Dermis blood vessel endothelial cell (primary cell): ENCODE measurements at places on chromosomes 1 and 21. TPM values are rescaled to one million over a fixed set of nuclear protein-coding genes. Genes with fewer than 3 reads are reported as not detected.

GRCh38 chr1:77541162-77541545, 141.3 kb downstream of the ZZZ3 start:
- no peak for DNase-seq

DNA sequence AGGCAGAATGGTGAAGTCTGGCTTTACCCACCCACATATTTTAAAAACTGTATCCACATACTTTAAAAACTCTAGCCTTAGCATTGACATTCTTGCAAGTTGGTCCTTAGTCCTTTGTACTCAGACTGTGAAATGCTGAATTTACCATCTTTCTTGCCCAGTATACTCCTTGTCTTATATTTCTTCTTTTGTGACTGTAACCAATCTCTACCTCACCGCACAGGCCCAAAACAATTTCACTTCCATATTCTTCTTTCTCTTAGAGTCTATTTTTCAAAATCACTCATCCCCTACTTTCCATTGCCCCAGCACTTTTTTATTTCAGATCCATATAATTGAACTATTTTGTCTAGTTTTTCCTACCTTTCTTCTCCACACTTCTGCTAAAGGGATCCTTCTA, 892.4 kb upstream of the B3GALT2 start:
- no peak for DNase-seq

- no peak for DNase-seq
Measured at GRCh38 chr1:206439205-206439604, 31.1 kb upstream of the IKBKE start.

- peak; percentile 84 for DNase-seq
Measured at GRCh38 chr1:32773018-32773763, 44.0 kb downstream of the YARS1 start.

- peak; percentile 60 for DNase-seq
Measured at GRCh38 chr1:169108863-169109560, 2.5 kb downstream of the ATP1B1 start.

DNA sequence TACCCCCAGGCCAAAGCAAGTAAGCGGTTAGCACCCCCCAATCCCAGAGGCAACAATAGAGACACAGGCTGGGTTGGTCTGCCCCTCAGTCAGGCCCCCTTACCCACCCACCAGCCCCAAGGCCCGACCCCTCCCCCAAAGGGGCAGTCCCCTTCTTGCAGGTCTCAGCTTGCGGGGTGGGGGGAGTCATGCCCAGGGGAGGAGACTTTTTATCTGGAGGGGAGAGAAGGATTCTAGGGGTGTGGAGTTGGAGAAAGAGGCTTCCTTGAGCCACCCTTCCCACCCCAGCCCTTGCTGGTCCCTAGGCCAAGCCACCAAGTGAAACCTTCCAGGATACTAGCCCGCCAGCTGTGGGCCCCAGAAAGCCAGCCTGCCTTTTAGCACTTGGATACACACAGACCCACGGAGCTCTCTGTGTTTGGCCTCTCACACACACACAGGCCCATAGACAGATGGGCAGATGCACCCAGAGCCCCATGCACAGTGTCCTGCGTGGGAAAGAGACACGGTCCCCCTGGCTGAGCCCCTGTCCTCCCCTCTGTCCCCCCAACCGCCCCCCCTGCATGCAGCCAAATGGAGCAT, 7.1 kb downstream of the TMEM54 start:
- no peak for DNase-seq

- peak; percentile 56 for DNase-seq
Measured at GRCh38 chr1:6222636-6223035, 13.1 kb downstream of the ICMT start.

- peak; percentile 19 for DNase-seq
Measured at GRCh38 chr1:44314452-44314851, 40.6 kb downstream of the ERI3 start.

GRCh38 chr1:247277191-247277590, 21.3 kb downstream of the VN1R5 start:
- DNase-seq, result no peak

- DNase-seq, result no peak
Measured at GRCh38 chr1:203424861-203425662, 50.5 kb upstream of the PRELP start.

DNA sequence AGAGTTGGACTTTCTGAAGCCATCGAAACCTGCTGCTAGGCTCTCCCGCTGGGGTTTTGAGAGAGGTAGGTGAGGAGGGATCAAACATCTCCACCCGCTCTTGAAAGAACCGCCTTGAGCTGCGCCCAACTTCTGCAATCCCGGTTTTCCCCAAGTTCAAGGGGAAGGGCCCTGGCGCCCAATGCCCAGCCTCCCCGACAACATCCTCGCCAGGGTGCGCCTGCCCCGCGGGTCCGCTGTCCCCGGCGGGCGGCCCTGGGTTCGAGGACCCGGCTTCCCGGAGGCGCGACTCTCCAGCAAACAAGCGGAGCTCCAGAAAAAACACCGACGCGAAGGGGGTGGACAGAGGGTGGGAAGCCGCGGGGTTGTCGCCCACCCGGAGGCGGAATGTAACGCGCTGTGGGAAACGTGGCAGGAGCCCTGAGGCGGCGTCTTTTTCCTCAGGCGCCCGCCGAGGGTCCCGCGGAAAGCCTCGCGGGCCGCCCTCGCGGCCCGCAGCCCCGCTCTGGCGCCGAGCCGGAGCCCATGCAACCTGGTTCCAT, 607 bp downstream of the BTG3 start:
- DNase-seq, result peak; percentile 49

- DNase-seq, result no peak
Measured at GRCh38 chr1:44260792-44261170, 47.5 kb downstream of the DMAP1 start.

GRCh38 chr1:204319462-204319861, 40.3 kb downstream of the PLEKHA6 start:
- DNase-seq, result peak; percentile 23

DNA sequence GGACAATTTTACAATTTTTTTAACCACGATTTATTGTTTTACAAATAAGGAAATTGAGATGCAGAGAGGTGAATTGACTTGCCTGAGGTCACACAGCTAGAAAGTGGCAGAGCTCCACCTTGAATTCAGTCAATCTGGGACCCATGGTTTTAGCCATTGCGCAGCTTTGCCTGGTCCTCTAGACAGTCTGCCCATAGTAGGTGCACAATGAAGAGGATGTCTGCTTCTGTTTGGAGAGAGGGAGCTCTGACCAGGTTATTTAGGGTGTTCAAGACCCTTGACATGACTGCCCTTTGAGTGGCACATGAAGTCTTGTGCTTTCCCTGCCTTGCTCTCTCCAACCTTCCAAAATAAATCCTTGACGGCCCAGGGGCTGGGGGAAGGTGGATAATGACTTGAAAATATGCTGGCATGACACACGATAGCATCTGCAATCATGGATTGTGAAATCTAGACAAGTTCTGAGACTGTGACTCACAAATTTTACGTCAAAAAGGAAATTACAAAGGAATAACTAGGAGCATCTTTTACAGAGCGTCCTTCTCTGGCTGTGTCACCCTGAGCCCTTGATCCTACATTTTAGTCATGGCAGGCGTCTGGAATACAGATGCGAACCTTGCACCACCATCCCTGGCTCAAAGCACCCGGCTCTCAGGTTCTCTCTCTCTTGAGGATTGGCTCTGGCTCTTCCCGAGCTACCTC, 26.2 kb upstream of the ID3 start:
- DNase-seq, result peak; percentile 40

DNA sequence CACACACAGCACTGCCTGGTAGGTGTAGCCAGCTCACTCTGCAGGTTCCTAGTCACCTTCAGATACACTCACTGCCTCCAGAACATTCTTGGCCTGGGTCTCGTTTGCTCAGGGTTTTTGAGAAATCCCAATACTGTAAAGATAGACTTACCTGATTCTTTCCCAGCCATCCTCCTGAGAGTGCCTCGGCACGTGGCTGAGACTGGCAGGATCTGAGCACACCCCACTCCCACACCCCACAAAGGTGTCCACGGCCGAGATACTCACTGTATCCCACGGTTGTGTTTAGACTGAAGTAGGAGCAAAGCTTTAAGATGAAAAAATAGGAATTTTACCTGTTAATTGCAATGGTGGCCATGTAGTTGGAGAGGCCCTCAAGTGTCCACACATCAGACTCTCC, 33.4 kb downstream of the SNAP47 start:
- DNase-seq, result no peak

DNA sequence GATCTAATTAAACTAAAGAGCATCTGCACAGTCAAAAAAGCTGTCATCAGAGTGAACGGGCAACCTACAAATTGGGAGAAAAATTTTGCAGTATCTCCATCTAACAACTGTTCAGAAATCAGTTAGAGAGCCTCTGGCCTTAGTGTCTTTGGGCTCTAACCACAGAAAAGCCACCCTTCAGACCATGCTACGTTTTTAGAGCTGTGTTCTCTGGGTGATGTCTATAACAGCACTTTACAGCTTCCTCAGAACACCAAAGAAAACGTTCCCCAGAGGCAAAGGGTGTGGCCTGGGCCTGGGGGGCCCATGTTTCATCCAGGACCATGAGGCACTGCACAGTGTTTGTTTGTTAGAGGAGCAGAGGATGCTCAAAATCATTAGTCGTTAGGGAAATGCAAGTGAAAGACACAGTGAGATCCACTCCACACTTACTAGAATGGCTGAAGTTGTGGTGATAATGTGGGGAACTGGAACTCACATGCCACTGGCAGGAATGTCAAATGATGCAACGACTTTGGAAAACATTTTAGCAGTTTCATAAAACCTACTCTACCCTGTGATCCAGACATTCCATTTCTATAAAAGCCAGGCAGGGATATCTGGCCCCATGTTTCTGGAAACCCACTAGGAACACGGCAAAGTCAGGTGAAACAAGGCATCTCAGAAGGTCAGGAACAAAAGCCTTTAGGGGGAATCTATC, 250.4 kb upstream of the HOOK1 start:
- DNase-seq, result no peak

DNA sequence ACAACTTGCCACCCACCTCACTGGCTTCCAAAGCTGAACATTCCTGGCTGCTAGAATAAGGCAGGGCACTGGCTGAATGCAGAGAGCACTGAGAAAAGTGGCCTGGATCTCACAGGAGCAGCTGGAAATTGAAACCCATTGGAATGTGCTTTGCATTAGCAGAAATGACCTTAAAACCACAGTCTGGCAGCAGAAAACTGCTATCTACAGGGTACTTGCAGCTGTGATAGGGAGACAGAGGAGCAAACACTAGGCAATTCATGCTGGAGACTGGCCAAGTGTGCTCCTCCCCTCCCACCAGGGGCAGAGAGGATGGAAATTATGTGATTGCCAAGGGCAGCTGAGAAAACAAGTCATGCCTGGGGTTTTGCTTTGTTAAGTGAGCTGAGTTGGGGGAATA, 47.2 kb downstream of the HSD3B1 start:
- DNase-seq, result peak; percentile 59

- DNase-seq, result no peak
Measured at GRCh38 chr1:199612976-199613774, 414.3 kb upstream of the NR5A2 start.

DNA sequence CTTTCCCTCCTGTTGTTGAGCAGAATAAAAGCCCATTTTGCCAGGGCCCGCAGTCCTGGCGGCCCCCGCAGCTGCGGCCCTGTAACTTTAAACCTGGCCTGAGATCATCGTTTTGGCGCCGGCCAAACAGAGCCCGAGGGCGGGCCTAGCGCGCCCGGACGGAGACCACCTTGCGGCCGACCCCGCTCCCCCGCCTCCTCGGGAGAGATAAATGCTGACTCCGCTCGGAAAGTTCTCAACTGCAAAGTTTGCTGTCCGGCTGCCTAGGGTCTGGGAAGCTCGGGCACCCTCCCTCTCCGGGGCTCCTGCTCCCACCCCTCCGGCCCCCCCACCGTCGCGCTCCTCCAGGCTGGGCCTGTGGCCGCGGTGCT, at the start of gene PDPN:
PDPN (plus strand) TSS at position 238 of the 371 bp plus-strand sequence. CDS start 202 bp downstream, outside the sequence.
- no peak for DNase-seq

DNA sequence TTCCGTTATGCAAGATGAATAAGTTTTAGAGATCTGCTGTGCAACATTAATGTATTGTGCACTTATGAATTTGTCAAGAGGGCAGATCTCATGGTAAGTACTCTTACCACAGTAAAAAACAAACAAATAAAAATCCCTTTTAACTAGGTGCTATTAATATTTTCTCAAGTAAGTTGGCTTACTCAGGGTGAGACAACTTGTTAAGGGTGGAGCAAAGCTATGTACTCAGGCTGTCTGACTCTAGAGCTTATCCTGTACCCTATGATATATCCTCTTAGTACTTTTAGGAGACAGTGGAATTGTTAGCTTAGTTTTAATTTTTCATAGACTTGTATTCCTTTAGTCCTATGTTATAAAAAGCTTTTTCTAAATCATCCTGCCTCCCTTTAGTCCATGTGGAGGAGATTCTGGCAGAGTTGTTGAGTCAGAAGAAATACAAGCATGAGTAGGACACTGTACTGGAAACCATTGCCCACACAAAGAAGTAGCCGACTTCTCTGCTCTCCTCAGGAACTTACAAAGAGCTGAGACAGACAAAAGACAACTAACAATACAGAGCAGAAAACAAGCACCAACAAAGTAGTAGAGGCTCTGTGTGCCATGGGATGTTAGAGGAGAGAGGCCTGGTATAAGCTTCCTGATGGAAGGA, 49.2 kb downstream of the S1PR1 start:
- no peak for DNase-seq

DNA sequence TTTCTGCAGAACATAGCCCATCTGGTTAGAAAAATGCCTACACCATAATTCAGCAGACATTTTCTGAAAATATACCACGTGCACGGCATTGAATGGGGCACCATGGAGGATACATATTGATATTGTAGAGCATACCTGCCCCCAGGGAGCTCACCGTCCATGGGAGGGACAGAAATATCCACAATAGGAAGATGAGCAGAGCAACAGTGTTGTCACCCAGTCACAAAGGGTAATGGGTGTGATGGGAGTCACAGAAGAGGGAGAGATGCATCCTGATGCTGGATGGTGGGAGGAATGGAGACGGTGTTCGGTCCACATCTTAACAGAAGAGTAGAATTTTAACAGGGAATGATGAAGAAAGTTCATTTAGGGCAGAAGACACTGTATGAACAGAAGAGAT, 51.4 kb downstream of the ATP1A1 start:
- DNase-seq, result no peak

DNA sequence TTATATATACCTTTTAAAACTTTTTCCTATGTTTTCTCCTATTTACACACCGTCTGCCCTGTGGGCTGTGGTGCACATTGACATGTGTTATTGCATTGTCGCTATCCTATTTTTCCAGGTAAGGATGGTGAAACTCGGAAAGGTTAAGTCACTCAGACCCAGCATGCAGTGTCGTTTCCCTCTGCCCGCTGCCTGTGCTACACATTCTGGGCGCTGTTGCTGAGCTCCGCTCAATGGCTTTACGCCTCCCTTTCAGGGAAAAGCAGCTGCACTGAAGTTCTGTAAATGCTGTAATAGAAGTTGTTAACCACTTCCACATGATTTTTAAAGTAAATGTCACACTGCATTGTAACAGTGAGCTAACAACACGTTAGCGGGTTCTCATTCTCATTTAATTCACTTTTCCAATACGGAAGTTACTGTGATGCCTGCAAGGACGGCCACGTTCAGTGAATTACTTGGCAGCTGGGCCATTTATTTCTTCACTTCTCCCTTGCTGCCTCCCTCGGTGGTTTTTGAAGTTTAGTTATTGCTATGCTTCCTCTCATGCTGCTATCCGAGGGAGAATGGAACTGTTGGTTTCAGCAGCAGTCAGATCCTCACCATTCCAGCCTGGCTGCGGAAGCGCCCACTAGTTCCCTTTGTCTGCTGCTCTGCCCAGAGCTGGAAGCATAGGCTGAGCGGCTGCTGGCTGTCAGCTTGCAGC, 288.7 kb downstream of the SPATA17 start:
- no peak for DNase-seq

- no peak for DNase-seq
Measured at GRCh38 chr21:15557925-15558324, 171.9 kb upstream of the USP25 start.

- no peak for DNase-seq
Measured at GRCh38 chr1:93614986-93615581, 66.6 kb downstream of the BCAR3 start.

BRDT gene
- not detected in 2 replicates for total RNA-seq

CD84 gene
- total RNA-seq, result not detected in 2 replicates

OR2G6 gene
- total RNA-seq, result not detected in 2 replicates

RORC gene
- total RNA-seq, result under 0.01 TPM in 1 of 2 replicates, not detected in the other
